ENCODE measurements at places on chromosomes 12 and 14. TPM values are rescaled to one million over a fixed set of nuclear protein-coding genes. Genes with fewer than 3 reads are reported as not detected.

BCL7A gene
- total RNA-seq, result 12.2 TPM

TSPAN8 gene
- 15.5 TPM for total RNA-seq

PRICKLE1 gene
- 15.6 TPM for total RNA-seq

DNA sequence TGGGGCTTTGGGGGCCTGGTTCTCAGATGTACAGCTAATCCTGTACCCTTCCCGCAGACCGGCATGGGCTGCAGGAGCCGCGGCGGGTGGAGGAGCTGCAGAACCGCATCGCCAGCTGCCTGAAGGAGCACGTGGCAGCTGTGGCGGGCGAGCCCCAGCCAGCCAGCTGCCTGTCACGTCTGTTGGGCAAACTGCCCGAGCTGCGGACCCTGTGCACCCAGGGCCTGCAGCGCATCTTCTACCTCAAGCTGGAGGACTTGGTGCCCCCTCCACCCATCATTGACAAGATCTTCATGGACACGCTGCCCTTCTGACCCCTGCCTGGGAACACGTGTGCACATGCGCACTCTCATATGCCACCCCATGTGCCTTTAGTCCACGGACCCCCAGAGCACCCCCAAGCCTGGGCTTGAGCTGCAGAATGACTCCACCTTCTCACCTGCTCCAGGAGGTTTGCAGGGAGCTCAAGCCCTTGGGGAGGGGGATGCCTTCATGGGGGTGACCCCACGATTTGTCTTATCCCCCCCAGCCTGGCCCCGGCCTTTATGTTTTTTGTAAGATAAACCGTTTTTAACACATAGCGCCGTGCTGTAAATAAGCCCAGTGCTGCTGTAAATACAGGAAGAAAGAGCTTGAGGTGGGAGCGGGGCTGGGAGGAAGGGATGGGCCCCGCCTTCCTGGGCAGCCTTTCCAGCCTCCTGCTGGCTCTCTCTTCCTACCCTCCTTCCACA lies 7.6 kb downstream of the NR4A1 start:
- DNase-seq, result peak; percentile 53

DNA sequence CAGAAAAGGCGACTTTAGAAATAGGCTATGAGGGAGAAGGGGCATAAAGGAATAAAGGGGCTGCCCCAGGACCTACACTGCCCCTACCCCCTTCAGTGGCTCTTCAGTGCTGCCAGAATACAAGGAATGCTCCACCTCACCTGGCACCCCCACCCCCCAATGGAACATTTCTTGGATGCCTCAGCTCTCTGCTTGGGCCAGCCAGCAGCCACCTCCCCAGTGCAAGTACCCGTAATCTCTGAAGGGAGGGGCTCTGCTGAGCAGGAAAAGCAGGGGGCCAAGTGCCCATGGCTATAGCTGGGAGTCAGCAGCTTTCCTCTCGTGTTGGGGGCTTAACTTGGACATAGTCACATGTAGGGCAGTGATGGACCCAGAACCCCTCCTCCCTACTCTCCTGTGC lies 33.3 kb downstream of the BAZ2A start:
- no peak for DNase-seq

DNA sequence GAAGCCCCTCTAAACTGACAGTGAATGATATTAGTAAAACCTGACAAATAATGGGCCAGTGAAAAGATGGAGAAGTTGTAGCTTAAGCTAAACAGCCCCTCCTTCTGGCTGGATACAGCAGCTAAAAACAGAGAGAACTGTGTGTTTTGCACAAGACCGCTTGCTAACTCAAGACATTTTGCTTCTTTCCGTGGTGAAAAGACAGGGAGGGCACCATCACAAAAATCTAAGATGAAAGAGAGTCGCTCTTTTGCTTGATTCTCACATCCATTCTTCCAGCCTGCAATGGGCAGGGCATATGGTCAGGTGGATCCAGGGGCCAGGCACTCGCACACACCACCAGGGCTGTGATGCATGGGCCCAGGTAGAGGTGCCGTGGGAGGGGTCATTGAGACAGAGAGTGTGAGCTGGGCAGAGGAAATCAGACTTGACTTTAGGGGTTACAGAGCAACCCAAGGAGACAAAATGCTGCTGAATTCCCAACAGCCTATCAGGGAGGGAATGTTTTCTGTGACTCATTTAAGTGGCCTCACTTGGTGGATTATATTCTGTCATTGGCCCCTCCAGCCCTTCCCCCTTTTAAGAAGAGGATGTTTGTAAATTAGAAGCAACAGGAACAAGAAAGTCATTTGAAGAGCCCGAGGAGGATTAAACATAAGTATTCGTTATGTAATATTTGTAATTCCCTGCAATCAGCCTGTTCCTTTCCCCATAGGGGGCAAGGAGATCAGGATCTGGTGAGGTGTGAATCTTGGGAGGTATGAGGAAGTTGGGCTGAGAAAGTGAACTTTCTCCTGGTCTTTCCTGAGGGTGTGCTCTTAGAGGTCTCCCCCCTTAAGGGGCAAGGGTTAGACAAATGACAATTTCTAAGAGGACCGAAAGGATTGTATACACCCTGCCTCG lies 12.3 kb downstream of the EMP1 start:
- peak; percentile 53 for DNase-seq

- DNase-seq, result no peak
Observed at GRCh38 chr12:51428256-51428655, 3.6 kb downstream of the SLC4A8 start.

GRCh38 chr14:84520711-84521338 lies 1009.1 kb upstream of the FLRT2 start:
- DNase-seq, result peak; percentile 2

DNA sequence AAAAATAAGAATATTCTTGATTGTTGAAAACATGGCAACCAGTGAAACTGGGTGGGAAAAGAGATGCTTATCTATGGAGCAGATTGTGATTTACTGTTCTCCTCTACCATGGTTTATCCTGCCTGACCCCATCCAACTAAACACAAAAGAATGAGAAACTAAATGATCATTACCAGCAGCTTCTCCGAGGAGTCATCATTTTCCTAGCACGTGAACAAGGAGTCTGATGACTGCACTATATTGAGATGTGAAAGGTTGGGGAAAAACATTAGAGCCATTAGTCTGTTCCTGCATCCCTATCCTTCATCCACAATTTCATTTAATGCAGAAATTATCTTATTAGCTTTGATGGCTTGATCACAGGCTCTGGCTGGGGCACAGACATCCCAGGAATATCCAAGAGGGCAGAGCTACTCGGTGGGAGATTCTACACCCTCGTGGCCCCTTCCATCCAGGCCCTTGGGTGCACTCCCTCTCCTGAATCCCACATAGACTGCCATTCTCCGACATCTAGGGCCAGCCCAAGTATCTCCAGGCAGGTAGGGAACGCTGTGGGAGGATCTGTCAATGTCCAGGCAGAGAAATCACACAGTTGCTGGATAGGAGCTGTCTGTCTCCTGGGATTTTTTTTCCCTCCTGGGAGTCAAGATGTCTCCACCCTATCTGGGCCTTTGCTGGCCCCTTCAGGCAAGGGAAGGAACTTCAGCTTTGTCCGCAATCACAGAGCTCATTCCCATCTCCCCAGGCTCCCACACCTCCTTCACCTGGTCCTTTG lies 43.3 kb upstream of the DHRS4 start:
- DNase-seq, result peak; percentile 51

Measured in fibroblast of the aortic adventitia (primary cell).